Mesothelial cell of epicardium (in vitro differentiated cells): ENCODE measurements at places on chromosomes 2 and 18. TPM values are rescaled to one million over a fixed set of nuclear protein-coding genes. Genes with fewer than 3 reads are reported as not detected.

- H3K4me1 ChIP-seq = no peaks in the 10 kb centered on the region
- DNase-seq = no peak
- H3K27ac ChIP-seq = no peak overlapping the region
- no peak overlapping the region for H3K4me3 ChIP-seq
Measured at GRCh38 chr2:179137200-179137759, 87.3 kb upstream of the CCDC141 start.

GRCh38 chr2:7900593-7900992, 781.3 kb upstream of the ID2 start:
- peaks cover 10% of the 10 kb centered on the region for H3K4me1 ChIP-seq
- H3K27me3 ChIP-seq = peaks cover 22% of the 10 kb centered on the region
- H3K36me3 ChIP-seq = no peaks in the 10 kb centered on the region
- H3K4me3 ChIP-seq = no peak overlapping the region
- no peak overlapping the region for H3K27ac ChIP-seq

DNA sequence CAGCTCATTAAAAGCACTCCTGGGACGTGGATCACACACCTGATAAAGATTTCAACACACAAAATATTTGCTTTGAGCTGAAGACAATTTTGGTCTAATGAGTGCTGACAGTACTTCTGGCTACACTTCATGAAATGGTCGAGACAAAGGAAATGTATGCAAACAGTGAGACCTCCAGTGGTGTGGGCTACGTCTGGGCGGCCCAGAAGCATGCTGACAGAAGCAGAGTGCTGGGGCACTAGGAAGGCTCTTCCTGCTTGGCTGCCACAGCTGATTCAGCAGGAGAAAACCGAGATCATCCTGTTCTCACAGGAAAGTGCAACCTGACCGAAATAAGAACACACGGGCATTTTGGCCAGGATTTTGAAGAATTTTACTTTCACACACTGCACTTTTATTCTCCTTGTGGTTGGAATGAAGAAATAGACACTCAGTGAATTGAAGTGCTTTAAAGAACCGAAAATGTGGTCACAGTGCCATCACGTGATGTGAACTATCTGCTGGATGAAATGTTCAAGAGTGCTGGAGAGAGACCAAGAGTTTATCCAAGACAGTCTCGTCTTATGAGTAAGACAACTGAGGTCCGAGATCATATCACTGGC, 149.5 kb downstream of the CCBE1 start:
- H3K4me3 ChIP-seq = no peak overlapping the region
- peaks cover 6% of the 10 kb centered on the region for H3K27me3 ChIP-seq
- no peaks in the 10 kb centered on the region for H3K36me3 ChIP-seq
- peak overlapping the region; percentile 52 for H3K27ac ChIP-seq

DSC3 gene
- total RNA-seq = 29.1 to 32.6 TPM (median 30.9 TPM) in 3 replicates

GRCh38 chr2:109185821-109186570, 57.0 kb downstream of the SH3RF3 start:
- peaks cover 10% of the 10 kb centered on the region for H3K4me1 ChIP-seq
- H3K27ac ChIP-seq = no peak overlapping the region
- H3K4me3 ChIP-seq = no peak overlapping the region

SLC4A5 gene
- total RNA-seq = 7.5 to 9.3 TPM (median 9.2 TPM) in 3 replicates

DYSF gene
- 0.96 to 2.1 TPM (median 1.4 TPM) in 3 replicates for total RNA-seq

SPHKAP gene
- total RNA-seq = not detected in 3 replicates

DNA sequence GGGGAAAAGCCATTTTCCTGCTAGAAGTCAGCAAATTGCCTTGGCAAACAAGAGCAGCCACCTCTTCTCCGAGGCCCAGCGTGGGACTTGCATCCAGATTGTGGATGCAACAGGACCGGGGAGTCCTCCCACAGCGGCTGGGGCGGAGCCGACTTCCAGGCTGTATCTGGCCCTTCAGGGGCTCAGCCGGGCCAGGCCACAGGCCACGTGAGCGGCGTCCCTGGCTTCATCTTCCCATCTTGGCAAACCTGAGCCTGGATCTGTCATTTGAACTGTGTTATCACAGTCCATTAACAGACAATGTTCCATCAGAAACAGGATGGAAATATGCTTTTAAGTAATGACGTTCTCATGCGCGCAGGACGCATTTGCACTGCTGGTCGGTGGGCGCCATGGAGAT, 483.5 kb upstream of the SALL3 start:
- no peak overlapping the region for H3K4me3 ChIP-seq
- no peaks in the 10 kb centered on the region for H3K4me1 ChIP-seq
- no peak overlapping the region for H3K27ac ChIP-seq
- H3K27me3 ChIP-seq = peaks cover 4% of the 10 kb centered on the region

DNA sequence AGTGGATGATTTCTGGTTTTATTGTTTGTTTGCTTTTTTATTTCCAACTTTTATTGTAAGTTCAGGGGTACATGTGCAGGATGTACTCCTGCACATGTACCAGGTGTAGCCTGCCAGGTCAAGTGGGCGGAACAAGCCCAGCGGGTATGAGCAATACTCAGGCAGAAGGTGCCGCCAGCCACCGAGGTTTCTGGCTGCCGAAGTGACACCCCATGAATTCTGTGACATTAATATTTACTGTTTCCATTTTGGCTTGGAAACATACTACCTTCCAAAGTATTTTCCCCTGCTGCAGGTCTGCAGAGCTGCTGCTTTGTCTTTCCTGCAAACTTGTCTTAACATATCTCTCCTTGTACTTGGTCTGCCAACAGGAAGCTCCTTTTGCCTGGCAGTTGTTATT, 78.5 kb downstream of the PTPN4 start:
- peaks cover 17% of the 10 kb centered on the region for H3K36me3 ChIP-seq
- no peak overlapping the region for H3K4me3 ChIP-seq
- DNase-seq = no peak

- H3K27ac ChIP-seq = no peak overlapping the region
- no peak for DNase-seq
- H3K36me3 ChIP-seq = no peaks in the 10 kb centered on the region
- no peak overlapping the region for H3K4me3 ChIP-seq
- H3K27me3 ChIP-seq = peaks cover 5% of the 10 kb centered on the region
- H3K4me1 ChIP-seq = peaks cover 2% of the 10 kb centered on the region
Measured at GRCh38 chr2:17302281-17302680, 216.0 kb downstream of the RAD51AP2 start.
